ENCODE measurements at places on chromosomes 5 and 9. TPM values are rescaled to one million over a fixed set of nuclear protein-coding genes. Genes with fewer than 3 reads are reported as not detected.

- no peak for DNase-seq
Observed at GRCh38 chr9:89388084-89388867, 70.0 kb downstream of the SECISBP2 start.

- no peak for DNase-seq
Observed at GRCh38 chr5:178323541-178323865, 90.9 kb upstream of the PHYKPL start.

DNA sequence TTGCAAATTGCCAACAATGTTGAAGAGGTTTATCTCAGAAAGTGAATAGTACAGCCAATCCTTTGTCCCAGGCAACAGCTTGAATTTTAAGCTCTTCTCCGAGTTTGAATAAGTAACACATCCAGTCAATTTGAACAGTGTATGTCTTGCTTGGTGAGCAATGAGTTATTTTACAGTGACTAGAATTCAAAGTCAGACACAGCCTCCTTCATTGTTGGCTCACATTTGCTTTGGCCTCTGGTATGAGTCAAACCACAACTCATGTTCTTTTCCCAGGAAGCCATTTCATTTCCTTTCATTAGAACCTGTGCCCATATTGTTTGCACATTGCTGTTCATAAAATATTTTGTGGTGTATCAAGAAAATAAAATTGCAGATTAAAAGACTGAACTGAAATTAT is 622.0 kb upstream of the DAB2 start:
- DNase-seq: no peak

DNA sequence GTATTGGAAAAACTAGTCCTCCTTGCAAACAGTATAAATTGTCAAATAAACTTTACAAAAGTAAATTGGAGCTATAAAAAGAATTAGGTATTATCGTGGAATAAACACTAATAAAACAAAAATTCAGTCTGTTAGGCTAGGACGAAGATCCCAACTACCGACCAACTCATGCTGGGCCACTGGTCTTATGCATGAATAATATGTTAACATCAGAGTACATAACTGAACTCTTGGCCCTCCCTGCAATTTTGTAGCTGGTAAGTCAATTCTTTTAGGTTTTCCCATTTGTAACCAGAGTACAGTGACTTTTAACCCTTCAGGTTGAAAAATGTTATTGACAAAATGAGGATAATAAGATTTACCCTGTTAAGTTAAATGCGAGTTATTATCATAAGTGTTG is 428.7 kb downstream of the BNC2 start:
- DNase-seq: no peak

DNA sequence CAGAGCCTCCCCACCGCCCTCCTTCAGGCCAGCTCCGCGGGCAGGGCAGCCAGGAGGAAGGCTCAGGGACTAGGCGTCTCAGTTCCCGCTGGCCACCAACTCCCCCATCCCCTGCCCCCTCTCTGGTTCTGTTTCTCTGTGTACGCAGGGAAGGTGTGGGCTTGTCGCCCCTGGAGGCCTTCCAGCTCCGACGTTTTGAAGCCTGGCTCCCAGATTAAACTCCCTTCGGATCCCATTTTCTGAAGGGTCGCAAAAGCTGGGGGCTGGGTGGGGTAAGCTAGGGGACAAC is 346 bp downstream of the ATOX1 start:
- no peak for DNase-seq

DNA sequence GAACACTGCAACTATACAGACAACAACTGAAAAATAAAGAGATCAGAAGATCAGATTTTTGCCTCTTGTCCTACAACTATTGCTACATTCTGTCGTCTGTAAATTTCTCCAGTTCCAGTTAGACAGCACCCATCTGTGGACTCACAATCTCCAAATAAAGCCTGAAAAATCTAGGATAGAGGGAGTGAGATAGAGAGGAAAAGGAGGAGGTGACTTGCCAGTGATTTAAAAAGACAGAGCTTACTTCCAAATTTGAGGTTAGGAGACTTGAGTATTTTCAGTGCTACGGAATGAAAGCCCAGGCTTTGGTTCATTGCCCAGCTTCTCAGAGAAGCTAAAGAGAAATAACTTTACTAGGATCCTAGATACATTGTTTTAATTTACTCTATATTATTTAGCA is 63.6 kb downstream of the PTCD2 start:
- no peak for DNase-seq

DNA sequence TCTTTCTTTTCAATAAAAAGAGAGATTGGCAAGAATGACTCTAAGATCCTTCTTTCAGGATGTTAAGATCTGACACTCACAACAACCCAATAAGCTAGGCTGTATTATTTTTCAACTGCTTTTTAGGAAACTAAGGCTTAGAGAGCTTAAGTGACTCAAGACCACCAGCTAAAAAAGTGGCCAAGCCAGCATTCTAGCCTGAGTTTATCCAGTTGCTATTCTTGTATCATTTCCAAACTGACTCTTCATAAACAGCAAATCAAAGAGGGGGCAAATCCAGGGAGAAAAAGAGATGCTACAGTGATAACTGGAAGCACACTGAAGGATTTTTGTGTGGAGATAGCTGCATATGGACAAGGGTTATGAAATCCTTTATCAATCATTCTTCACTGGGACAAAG is 47.1 kb downstream of the TMEM252 start:
- DNase-seq: no peak

DNA sequence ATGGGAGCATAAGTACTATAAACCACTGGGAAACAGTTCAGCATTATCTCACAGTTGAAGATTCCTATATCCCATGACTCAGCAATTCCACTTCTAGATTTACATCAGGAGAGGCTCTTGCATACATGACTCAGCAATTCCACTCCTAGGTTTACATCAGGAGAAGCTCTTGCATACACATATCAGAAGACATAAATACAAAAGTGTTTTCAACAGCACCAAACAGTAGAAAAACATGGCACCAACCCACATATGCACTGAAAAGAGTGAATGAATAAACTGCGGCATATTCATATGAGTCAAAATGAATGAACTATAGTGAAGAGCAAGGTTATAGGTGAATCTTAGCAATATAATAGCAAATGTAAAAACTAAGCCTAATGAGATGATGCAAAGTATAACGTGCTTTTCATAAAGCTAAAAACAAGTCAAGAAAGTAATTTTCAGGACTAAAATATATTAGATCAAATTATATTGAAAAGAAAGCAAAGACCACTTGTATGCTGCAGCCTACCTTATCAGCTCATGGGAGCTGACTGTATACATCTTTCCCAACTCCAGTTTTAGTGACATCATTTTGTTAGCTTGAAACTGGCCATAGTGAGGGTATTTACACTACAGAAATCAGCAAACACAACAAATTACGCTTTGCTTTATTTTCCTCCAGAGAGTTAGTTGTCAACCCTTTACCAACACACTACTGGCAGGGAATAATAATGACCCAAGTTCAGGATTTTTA is 95.8 kb downstream of the ANKRD18B start:
- no peak for DNase-seq

DNA sequence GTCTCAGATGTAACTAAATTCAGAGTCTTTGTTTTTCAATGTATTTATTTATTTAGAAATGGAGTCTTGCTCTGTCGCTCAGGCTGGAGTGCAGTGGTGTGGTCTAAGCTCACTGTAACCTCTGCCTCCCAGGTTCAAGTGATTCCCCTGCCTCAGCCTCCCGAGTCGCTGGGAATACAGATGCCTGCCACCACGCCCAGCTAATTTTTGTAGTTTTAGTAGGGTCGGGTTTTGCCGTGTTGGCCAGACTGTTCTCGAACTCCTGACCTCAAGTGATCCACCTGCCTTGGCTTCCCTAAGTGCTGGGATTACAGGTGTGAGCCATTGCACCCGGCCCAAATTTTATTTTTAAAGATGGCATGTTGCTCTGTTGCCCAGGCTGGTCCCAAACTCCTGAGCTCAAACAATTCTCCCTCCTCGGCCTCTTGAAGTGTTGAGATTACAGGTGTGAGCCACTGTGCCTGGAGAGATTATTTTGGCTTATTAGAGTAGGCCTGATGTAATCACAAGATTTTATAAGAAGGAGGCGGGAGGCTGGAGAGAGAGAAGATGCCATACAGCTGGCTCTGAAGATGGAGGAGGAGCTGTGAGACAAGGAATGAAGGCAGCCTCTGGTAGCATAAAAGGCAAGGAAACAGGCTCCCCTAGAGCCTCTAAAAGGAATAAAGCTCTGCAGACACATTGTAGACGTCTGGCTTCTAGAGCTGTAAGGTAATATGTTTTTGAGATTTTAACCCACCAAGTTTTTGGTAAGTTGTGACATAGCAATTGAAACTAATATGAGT is 12.9 kb upstream of the KLF9 start:
- DNase-seq: no peak

GRCh38 chr5:139460455-139460854 is 2.1 kb downstream of the ECSCR start:
- DNase-seq: no peak

- no peak for DNase-seq
Observed at GRCh38 chr9:126965077-126965476, 50.5 kb downstream of the RALGPS1 start.

DNA sequence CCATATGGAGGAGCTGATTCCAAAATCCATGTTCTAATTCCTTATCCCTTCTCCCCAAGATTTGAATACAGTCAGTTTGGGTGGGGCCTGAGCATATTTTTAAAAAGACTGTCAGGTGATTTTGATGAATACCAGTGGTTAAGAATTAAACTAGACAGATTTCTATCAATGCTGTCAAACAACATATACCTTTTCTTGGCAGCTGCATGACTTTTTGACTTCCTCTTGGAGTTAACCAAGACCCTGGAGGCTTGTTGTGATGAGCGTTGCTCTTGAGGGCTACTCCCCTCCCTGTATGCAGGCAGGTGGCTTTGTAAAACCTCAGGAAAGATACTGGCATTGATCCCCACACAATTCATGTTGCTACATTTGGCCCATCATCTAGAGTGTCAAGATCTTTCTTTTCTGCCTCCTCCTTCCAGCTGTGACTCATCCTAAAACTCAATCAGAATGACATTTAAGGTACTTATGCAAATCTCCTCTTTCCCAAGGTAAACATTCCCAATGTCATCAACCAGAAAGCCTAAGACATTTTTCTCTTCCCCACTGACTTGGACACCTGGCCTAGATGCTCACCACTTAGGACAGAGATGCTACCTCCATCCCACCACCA is 61.7 kb downstream of the PPP2R2B start:
- no peak for DNase-seq

DNA sequence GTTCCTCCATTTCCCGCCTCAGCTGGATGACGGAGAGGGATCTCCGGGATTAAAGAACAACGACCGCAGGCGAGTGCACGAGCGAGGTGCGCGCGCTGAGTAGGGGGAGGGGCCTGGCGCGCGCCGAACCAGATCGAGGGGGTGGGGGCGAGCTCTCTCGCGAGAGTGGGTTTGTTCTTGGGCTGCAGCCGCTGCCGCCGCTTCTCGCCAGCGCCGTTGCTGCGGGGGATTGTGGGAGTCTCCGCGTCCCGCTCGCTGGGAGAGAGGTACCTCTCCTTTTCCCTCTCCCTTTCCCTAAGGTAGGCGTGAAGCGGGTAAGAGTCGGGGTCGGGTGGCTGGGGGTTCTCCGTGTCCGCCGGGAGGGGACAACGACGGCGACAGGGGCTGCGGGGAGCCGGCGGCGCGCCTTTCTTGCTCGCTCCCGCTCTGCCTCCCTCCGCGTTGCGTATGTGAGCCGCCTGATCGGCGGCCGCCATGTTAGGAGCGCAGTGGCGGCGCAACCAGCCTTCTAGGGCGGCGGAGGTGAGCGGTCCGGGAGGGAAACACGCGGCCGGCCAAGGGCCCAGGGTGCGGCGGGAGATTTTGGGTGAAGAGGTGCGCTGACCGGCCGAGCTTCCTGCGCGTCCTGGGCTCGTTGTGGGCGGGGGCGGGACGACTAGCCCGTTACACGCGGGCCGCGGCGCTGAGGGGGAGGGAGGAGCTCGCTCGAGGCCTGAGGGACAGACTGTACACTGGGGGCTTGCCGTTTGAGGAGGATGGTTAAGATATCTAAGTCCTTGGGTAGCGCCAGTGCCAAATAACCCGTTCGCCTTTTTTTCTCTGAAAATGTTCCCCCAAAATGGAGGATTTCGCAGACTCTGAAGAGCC is at the start of gene MATR3:
Gene MATR3, plus strand, starts transcription at position 234 of the 867 bp plus-strand sequence. CDS start 13,676 bp downstream, outside the sequence.
- DNase-seq: peak; percentile 90

DNA sequence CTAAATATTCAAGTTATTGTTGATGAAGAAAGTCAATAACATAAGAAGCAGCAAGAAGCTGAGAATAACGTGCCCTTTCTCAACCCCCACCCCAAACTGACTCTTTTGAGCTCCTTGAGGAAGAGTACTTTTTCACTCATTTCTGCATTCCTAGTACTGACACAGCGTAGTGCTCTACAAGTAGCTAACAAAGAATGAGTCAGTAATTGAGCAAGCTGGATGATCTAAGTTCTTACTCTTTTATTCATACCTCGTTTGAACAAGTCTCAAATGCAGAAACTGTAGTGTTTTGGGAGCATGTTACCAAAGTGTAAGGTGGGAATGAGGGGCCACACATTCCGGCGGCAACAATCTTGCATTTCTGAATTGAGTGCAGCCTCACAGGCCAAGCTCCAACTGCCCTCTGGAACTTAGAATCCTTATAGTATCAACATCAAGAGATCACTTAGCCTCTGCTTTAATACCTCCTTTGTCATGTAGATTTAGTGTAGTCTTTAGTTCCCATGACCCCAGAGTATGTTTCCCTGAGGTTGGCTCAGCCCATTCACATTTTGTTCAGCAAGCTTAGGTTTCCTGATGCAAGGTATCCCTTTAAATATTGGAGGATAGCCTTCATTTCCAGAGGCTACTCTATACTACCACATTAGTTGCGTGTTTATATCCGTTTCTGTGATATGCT is 152.0 kb downstream of the PRR16 start:
- DNase-seq: no peak

DNA sequence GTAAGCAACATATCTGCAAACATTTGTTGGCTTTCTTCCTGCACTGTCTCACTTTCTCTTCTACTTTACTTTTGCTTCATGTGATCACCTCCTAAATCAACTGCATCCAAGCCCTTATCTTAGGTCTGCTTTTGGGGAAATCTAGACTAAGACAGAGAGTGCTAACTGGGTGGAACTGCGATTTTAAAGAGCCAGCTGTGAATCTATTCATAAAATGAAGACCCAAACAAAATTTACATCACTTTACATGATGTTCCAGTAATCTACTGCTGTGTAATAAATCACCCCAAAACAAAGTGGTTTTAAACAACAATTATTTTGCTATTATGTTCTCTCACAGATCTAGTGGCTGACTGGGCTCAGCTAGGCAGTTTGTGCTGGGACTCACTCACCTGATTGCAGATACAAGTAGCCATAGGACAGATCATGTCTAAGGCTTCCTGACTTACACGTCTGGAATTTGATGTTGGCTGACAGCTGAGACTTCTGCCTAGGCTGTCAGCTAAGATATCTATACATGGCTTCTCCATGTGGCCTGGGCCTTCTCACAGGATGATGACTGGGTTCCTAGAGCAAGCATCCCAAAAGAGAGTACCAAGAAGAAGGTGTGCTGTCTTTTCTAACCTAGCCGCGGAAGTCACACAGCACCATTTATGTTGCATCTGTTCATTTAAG is 145.1 kb upstream of the TBCA start:
- DNase-seq: no peak

Gene IL5
- not detected for total RNA-seq

Gene IRX4
- not detected for total RNA-seq

Gene EQTN
- 0.74 TPM for total RNA-seq

Gene CTSV
- 0.42 TPM for total RNA-seq

Gene ZNF658
- 18.9 TPM for total RNA-seq

Gene PCDHAC1
- total RNA-seq: 1.5 TPM

Gene AQP7
- total RNA-seq: 1.9 TPM

Gene PROP1
- total RNA-seq: not detected

Gene SPINK1
- 274 TPM for total RNA-seq

Gene ACO1
- total RNA-seq: 29.6 TPM

Gene LECT2
- total RNA-seq: not detected

Gene ZBED3
- total RNA-seq: 4.7 TPM

Gene SNCB
- not detected for total RNA-seq

Gene PTPN3
- 4.2 TPM for total RNA-seq

Gene OLFML2A
- 40.2 TPM for total RNA-seq

Gene GARIN3
- total RNA-seq: not detected

Gene TXN
- 90.6 TPM for total RNA-seq

Measured in urinary bladder (tissue), 4 donors.